B cell (primary cell): ENCODE measurements at places on chromosomes 4 and X. TPM values are rescaled to one million over a fixed set of nuclear protein-coding genes. Genes with fewer than 3 reads are reported as not detected.

Gene ALPK1
- 27.2 and 28.6 TPM in 2 replicates for total RNA-seq

DNA sequence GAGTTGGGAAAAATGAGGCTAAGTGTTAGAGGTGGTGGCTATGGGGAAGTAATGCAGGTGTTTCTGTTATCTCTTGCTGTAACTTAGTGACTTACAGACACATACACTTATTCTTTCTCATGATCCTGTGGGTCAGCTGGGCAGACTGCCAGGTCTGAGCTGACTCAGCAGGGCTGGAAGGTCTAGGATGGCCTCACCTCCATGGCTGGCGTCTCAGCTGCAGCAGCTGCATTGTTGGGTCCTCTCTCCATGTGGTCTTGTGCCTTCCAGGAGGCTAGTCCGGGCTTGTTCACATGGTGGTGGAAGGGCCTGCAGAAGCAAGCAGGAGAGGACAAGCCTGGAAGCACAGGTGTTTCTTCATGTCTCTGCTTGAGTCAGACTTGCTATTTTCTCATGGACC, 172.7 kb downstream of the NHS start:
- no peaks in the 10 kb centered on the region for H3K36me3 ChIP-seq
- no peak overlapping the region for H3K4me3 ChIP-seq
- H3K27me3 ChIP-seq: no peaks in the 10 kb centered on the region
- DNase-seq: no peak
- no peak overlapping the region for H3K27ac ChIP-seq

Gene H2AZ1
- 93.2 and 95.9 TPM in 2 replicates for total RNA-seq

Gene TLR2
- 5.0 and 5.4 TPM in 2 replicates for total RNA-seq

GRCh38 chrX:53422861-53423306, at the start of gene RIBC1:
TSS of gene RIBC1 (plus strand) at chrX:53422873. CDS start at chrX:53426277, 3,404 bp downstream.
- peak within 1 kb of the TSS; percentile 96 for H3K27ac ChIP-seq
- H3K4me3 ChIP-seq: peak within 1 kb of the TSS; percentile 85
- H3K27me3 ChIP-seq: no peaks in the 10 kb centered on the region
- no peak for DNase-seq
- no peaks in the 10 kb centered on the region for H3K36me3 ChIP-seq
- peaks cover 17% of the 10 kb centered on the region for H3K4me1 ChIP-seq

Gene SUPT20HL2
- not detected in 2 replicates for total RNA-seq
